ENCODE measurements at places on chromosomes 11 and 22.

DNA sequence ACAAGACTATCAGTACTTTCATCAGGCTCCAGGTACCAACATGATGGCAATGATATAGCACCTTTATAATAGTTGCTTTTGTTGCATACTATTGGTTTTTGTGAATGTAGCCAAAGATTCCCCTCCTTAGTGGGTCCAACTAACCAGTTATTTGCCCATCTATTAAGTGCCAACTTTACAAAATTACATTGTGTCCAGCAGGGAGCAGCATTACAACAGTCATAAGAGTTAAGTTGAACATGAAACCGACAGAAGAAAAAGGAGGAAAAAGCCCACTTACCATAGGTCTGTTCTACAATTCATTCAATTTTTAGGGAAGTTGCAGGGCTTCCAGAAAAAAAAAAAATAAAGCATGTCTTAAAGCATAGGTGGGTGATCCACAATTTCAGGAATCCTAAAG, 21.6 kb downstream of the IMMP1L start:
- peak; percentile 30 for DNase-seq

DNA sequence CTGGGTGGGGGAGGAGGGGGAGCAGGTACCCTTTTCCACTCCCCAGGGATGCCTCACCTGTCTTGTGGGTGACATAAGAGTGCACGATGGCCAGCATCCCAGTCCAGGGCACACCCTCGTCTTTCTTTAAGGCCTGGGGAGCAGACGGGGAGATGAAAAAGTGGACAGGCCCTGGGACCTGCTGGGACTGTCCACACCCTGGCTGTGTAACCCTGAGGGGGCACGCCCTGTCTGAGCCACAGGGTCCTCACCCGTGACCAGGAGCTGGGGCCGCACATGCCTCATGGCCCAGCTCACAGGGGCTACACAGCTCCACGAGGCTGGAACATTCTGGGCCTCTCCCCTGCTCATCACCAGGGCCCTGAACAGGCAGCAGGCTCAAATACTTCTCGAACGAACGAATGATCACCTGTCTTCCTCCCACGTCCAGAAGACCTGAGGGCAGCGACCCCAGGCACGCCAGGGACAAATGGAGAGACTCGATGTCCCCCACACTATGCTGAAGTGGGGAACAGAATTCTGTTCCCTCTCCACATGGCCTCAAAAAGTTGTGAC, 123.9 kb downstream of the PHF21B start:
- no peak for DNase-seq

DNA sequence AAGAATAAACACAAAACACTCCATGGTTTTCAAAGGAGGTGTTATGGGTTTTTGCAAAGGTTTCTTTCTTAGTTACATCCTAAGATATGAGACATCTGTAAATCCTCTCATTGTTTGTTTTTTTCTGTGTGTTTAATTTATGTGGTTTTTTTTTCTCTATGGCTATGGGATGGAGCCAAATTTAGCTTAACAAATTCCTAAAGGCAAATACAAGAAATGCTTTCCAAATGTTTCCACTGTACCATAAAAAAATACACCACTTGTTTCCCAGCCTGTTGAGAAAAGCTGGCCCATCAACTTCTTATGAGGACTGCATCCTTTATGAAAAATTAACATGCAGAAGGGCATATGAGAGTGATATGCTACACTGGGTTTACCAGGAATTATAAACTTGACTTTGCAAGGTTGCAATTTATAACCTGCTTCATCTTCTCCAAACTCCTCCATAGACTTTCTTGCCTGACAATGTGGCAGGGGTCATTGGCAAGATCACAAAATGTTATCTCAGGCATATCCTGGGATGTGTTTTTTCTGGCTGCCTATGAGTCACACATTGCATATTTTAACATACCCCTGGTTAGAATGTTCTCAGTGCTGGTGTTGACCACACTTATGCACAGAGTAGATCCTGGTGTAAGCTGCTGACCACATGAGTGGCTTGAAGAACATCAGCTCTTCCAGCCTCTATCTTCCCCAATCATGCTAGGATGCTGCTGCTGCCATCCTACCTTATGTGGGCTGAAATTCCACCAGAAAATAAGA, 137.6 kb upstream of the TTC12 start:
- no peak for DNase-seq

- no peak for DNase-seq
Observed at GRCh38 chr11:115505175-115505574, 960 bp upstream of the CADM1 start.

- no peak for DNase-seq
Observed at GRCh38 chr11:2296913-2297622, 4.7 kb downstream of the C11orf21 start.

- DNase-seq = no peak
Observed at GRCh38 chr11:127233998-127234397, 233.4 kb upstream of the KIRREL3 start.

DNA sequence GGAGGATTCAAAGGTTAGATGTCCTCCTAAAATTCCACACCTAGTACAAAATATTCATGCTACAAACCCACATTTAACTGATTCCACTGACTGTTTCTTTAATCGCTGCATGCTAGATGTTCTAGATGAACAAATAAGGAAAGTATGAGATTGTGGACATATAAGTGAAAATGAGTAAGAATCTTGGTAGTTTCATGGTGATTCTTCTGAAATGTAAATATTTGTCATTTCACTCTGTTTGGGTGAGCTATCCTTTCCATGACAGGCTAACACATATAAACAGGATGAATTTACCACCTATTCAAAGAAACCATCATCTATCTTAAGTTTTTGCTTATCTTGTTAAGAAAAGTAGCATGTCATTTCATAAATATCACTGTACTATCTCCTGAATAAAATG, 14.8 kb downstream of the OR5B3 start:
- DNase-seq = no peak

DNA sequence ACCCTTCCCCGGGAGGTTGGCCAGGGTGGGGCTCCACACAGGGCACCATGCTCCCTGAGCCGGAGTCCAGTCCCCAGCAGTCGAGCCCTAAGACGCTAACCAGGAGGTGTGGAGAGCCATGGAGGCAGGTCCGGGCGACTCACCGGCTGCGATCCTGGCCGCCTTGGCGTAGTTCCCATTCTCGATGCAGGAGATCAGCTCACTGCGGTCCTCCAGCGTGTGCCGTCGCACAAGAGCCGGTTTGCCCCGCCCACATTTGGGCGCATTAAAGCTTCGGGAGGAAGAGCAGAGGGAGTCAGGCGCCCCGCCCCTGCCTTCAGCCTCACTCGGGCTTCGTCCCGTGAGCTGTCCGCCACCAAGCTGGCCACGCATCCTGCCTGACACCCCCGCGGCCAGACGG, 50.8 kb downstream of the BRD1 start:
- DNase-seq = no peak

- no peak for DNase-seq
Observed at GRCh38 chr11:6586434-6587359, 16.7 kb downstream of the RRP8 start.

DNA sequence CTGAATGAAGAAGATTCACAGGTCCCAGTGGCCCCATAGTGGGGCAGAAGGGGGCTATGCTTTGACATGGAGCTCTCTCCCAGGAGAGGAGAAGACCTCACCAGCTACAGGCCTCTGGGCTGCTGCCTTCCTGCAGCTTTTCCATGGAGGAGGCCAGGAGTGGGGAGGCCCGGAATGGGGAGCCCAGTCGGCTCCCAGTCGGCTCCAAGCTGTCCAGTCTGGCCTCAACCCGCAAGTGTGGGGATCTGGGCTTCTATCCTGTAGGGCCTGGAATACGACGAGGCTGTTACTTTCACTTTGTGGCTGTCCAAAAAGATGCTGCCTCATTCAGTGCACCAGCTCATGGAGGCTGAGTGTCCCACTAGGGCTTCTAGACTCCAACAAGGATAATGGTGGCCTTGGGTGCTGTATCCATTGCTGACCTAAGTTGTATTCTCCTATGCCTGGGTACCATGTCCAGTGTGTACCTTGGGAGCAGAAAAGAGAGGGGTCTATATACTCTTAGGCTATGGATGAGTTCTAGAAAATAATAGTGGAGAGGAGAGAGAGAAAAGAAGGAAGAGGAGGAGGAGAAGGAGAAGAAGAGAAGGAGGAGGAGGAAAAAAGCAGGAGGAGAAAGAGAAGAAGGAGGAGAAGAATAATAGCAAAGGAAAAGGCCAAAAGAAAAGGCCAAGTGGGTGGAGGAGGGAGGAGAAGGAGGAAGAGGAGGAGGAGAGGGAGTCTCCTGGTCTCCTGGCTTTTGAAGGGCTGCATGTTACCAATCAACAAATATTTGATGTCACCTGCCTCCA, 1.1 kb downstream of the MYO18B start:
- DNase-seq = no peak

- DNase-seq = no peak
Observed at GRCh38 chr11:43376594-43376993, 17.9 kb downstream of the TTC17 start.

DNA sequence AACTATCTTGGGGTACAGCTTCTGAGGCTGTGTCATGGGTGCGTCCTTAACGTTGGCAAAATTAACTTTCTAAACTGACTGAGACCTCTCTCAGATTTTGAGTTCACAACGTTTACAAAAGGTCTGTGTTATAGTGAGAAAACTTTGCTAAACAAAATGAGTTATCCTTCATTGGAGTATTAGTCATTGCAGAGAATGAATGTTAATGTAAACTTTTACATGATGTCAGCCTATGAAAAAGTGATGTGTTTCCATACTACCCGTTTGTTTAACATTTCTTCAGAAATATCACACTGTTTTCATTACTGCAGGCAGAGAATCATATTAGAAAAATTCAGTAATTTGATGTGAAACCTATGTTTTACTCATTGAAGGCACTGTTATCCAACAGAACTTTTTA, 32.1 kb downstream of the HSD17B12 start:
- DNase-seq = no peak

- no peak for DNase-seq
Observed at GRCh38 chr11:120254788-120255518, 15.0 kb downstream of the POU2F3 start.

DNA sequence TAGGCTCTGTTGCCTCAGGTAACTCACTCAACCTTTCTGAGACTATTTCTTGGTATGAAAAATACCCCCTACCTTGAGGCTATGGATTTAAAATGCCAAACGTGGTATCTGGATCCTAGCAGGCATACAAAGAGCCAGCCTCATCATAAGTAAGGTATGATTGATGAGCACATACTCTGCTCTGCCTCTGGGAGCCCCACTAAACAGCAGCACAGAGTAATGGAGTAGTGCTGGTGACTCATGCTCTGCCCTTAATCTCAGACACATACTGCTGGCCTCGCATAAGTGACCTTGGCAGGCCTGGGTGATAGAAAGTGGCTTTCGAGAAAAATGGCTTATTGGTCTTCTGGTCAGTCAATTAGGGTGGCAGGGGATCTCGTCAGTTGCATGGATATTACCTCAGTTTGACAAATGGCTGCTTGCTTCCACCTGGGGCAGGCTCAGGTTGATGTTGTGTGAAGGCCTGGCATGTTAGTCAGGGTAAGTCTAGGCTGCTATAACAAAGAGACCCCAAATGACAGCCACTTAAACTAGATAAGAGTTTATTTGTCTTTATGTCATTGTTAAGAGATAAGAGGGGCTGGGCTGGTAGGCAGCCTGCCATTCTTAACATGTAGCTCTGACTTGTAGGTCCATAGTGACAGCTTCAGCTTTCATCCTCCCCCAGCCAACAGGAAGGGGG, 15.2 kb upstream of the SLC6A5 start:
- no peak for DNase-seq

DNA sequence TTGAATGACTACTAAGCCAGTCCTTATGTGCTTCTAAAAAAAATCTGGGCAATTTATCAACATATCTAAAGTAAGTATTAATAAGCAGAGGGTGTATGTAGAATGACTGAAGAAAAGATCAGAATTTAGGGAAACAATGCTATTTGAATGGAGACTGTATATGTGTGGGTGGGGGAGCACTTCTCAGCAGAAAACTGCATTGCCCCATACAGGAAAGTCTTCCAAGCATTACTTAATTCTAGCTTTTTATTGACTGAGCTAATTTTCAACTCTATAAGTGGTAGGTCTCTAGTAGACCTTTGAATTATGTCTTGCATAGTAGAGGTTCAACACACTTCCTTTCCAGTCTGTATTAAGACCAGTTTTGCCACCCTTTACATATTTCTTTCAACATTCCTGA, 41.7 kb downstream of the CASP12 start:
- no peak for DNase-seq

GRCh38 chr11:5516599-5516998, at the start of gene UBQLNL:
UBQLNL (minus strand) TSS chr11:5516699; CDS start chr11:5516441, 258 bp downstream.
- no peak for DNase-seq

GRCh38 chr11:12629601-12630313, 44.5 kb upstream of the TEAD1 start:
- no peak for DNase-seq

GRCh38 chr22:26711205-26711963, 54.0 kb downstream of the MIAT start:
- no peak for DNase-seq

DNA sequence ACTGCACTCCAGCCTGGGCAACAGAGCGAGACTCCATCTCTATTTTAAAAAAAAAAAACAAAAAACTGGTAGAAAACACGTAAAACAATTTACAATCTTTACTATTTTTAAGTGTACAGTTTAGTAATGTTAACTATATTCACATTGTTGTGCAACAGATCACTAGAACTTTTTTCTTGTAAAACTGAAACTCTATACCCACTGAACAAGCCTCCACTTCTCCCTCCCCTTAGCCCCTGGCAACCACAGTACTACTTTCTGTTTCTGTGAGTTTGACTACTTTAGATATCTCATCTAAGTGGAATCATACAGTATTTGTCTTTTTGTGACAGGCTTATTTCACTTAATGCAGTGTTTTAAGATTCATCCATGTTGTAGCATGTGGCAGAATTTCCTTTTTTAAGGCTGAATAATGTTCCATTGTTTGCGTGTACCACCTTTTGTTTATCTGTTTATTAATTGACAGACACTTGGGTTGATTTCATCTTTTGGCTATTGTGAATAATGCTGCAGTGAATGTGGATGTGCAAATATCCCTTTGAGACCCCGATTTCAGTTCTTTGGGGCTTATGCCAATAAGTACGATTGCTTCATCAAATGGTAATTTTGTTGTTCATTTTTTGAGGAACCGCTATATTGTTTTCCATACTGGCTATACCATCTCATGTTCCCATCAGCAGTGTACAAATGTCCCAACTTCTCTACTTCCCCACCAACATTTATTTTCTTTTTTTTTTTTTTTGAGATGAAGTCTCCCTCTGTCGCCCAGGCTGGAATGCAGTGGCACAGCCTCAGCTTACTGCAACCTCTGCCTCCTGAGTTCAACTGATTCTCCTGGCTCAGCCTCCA, 11.0 kb downstream of the DDB2 start:
- no peak for DNase-seq

DNA sequence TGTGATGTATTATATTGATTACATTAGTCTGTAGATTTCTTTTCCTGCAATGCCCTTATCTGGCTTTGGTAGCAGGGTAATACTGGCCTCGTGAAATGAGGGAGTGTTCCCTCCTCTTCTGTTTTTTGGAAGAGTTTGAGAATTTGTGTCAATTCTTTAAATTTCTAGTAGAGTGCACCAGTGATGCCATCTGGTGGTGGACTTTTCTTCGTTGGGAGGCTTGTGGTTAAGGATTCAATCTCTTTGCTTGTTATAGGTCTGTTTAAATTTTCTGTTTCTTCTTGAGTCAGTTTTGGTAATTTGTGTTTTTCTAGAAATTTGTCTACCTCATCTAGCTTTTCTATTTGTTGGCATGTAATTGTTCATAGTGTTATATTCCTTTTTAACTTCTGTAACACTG, 18.9 kb downstream of the SHANK3 start:
- DNase-seq = peak; percentile 45

Measured in CD4-positive, alpha-beta T cell treated with Interleukin-12 subunit alpha and Interleukin-12 subunit beta, for 1 hour (primary cell).